ENCODE measurements at places on chromosomes 2 and 18.
A peak's percentile ranks its signal among the peaks of the same experiment; 100 is the strongest.

GRCh38 chr18:12041561-12041960 is 52.1 kb upstream of the ANKRD62 start:
- DNase-seq: no peak

GRCh38 chr18:31998880-31999412 is 19.7 kb upstream of the RNF125 start:
- DNase-seq: no peak

GRCh38 chr2:240745962-240746361 is 54.3 kb downstream of the AQP12A start:
- no peak for DNase-seq

- no peak for DNase-seq
These were observed 120.6 kb upstream of the SP3 start for GRCh38 chr2:174085781-174086180.

GRCh38 chr2:218218268-218219185 is 1.5 kb downstream of the ARPC2 start:
- no peak for DNase-seq

- no peak for DNase-seq
These were observed 111.1 kb upstream of the B3GNT2 start for GRCh38 chr2:62084801-62085200.

- DNase-seq: peak; percentile 44
These were observed 472 bp downstream of the CNOT11 start for GRCh38 chr2:101253013-101253702.

GRCh38 chr2:38243186-38243880 is 133.7 kb downstream of the ATL2 start:
- no peak for DNase-seq

- no peak for DNase-seq
These were observed 116.2 kb downstream of the USP34 start for GRCh38 chr2:61354543-61355197.

GRCh38 chr2:41828052-41828643 is 219.7 kb upstream of the PKDCC start:
- no peak for DNase-seq

DNA sequence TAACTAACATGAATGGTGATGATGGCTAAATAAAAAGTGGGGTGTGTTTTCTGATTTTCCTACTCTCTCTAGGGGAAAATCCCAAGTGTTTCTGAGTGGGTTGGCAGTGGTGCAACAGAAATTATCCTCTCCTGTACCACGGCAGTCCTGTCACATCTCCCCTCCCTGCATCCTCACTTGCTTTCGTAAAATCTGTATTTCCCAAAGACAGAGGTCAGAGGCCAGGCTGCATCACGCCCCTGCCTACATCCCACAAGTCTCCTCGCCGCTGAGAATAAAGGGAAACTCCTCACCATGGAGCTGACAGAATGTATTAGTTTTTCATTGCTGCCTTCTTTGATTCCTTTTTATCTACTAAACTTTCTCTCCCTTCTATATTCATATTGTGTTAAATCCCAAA is 13.1 kb downstream of the FBLN7 start:
- DNase-seq: no peak

- DNase-seq: no peak
These were observed 453.0 kb downstream of the GALR1 start for GRCh38 chr18:77702686-77703085.

- no peak for DNase-seq
These were observed 33.3 kb downstream of the DOCK10 start for GRCh38 chr2:225008935-225009334.

DNA sequence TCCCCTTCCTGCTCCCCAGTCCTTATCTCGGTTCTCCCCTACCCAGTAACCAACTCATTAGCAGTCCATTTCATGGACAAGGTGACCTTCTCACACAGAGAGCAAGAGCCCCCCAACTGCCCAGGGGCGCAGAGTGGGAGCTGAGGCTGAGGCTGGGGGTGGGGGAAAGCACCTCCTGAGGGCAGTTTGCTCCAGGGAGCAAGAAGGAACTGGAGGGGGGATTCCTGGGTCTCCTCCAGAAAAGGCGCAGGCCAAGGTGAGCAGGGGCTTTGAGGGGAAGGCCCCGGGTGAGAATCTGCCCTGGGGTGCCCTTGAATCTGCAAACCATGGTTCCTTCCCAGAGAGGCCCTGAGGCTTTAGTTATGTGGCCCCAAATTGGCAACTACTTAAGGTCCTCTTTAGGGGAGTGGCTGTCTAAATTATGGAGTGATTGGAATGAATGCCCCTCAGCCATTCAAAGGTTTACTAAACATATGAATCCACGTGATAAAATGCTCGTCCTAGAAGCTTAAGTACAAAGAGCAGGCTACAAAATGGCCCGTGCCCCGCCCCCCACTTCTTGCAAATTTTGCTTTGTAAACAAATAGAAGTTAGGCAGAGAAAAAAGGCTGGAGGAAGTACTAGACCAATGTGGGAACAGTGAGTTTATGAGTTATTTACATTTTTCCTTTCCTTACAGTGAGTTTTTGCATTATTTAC is 123.5 kb upstream of the HS6ST1 start:
- no peak for DNase-seq

DNA sequence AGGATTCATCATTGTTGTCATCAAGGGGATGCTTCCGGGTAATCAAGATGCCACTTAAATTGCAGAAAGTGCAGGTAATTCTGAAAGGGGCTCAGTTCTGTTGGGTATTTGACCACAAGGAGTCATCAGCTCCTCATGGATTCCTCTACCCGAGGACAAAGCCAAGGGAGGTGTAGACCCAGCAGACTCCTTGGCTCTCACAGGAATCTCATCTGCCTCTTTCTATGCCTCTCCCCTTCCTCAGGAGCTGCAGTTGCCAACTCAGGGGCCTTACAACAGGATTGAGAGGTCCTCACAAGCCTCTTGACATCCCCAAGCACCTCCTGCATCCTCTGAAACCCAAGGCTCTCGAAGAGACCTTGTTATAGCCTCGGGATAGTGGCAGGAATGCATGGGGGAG is 44.0 kb downstream of the ITGB6 start:
- DNase-seq: no peak
